ENCODE measurements at places on chromosomes 4 and X. TPM values are rescaled to one million over a fixed set of nuclear protein-coding genes. Genes with fewer than 3 reads are reported as not detected.
A peak's percentile ranks its signal among the peaks of the same experiment; 100 is the strongest.

DNA sequence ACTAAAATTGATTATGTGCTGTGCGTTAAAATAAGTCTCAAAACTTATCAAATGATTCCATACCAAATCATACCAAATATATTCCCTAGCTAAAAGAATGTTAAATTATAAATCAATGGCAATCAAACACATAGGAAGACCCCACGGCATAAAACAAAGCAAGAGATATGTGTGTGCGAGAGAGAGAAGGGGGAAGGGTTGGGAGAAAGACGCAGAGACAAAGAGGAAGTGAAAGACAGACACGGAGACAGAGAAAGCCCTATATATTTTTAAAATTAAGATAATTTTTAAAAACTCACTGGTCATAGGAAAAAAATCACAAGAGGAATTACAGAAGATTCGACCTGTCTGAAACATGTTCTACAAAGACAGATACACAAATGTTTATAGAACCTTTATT is 371.4 kb downstream of the NLGN4X start:
- DNase-seq, result no peak

DNA sequence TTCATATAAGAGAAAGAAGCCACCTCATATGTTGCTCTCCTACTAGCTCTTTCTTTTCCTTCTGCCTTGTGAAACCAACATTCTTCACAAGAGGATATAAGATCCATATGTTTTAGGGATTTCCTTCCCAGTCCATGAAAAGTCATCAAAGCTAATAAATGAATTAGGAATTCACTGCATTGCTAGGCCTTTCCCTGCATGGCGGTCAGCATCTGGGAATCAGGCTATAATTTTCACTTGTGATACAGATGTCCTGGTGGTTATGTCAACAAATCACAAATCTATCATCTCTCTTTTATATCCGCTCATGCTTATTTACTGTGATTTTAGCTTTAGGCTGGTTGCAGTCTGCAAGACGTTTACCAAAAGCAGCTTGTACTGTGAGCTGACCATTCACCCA is 510.0 kb downstream of the NLGN4X start:
- DNase-seq, result no peak

DNA sequence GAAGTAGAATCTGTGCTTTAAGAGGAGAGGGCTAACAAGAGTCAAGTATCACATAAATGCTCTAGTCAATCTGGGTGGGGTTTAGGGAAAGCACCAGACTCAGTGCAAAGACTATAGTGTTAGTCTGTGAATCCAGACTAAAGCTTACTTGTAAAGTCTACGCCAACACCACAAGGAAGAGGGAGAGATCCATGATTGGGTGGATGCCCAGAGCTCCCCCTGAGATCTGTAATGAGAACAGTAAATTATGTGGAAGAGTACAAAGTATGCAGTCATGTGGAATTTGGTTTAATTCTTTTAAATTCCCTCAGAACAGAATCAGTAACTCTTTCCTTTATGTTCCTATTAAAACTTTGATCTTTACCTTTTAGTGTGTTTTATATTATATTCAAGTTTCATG is 354.7 kb upstream of the SPANXN4 start:
- DNase-seq, result no peak

DNA sequence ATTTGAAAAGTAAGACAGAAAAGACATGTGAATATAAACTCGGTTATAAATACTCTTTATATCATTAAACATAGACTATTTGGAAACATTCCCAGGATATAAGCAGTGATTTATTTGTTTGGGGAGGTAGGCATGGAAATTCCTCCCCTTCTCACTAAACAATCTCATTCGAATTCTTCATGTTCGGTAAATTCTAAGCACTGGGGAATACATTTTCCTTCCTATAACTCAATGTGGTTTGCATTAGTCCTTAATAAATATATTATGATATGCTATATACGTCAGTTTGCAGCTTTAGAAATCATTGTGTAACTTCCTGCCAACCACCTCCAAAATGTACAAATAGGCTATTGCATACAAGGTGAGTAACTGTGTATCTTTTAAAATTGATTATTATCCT is 99.6 kb downstream of the UGT8 start:
- DNase-seq, result no peak

DNA sequence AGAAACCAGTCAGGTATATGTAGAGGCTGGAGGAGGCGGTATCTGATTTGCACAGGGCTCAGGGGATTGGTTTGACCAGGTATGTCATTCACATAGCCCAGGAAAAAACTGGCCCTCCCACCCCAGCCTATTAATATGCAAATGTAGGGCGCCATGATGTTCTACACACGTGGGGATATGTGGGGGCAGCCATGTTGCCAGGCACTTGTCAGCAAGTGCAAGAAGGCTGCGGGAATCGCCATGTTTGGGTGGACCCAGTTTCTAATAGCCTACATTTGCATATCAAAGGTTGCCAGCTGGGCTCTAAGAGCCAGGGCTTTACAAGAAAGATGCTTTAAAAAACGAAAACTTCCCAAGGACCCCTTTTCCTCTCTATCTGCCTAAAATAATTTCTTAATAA is 335.1 kb downstream of the SMARCA1 start:
- no peak for DNase-seq

DNA sequence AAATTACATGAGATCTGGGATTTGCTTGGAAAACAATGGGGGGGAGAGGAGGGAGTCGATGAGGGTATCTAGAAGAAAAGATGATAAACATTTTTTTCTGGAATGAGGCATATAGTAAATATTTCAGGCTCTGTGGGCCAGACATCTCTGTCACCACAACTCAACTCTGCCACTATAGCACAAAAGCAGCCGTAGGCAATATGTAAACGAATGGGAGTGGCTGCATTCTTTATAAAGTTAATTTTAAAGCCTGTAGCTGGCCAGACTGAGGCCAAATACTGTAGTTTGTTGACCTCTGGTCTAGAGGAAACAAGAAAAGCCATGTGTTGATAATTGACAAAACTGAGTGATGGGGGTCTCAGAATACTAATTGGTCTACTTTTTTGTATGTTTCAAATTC is 14.1 kb upstream of the TCEANC start:
- no peak for DNase-seq

DNA sequence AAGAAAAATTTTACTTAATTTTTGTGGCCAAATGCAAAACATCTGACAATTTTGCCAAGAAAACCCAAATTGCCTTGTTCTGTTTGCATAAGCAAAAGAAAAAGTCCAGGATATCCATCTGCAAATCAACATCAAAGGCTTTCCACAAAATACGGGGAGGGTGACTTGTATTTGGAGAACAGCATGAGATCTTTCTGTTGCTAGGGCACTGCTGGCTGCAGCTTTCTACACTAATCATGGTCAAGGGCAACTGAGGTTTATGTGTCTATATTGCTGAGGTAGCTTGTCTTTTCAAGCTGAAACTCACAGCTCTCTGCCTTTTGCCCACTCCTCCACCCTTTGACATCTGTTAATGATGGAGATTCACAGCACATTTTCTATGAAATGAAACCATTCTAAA is 389.1 kb downstream of the NKX6-1 start:
- no peak for DNase-seq

- peak; percentile 87 for DNase-seq
Measured at GRCh38 chr4:176769514-176769913, 23.2 kb downstream of the VEGFC start.

DNA sequence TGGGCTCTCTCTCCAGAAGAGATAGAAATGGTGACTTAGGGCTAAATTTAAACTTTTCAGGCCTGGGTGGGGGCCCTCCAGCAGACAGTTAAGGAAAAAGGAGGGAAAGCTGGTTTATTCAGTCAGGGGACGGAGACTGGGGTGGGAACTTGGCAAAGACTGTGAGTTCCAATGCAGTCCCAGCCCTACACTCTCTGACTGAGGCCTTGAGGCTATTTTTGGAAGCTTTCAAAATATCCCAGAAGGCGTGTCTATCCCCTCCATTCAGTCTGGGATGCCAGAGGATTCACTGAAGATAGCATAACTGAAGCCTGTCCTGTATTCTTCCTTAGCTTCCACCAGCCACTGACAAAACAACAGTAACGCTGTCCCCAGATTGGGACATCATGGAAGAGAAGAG is 32.1 kb upstream of the MSN start:
- peak; percentile 42 for DNase-seq

GRCh38 chr4:41613386-41613785 is 75.4 kb downstream of the LIMCH1 start:
- no peak for DNase-seq

DNA sequence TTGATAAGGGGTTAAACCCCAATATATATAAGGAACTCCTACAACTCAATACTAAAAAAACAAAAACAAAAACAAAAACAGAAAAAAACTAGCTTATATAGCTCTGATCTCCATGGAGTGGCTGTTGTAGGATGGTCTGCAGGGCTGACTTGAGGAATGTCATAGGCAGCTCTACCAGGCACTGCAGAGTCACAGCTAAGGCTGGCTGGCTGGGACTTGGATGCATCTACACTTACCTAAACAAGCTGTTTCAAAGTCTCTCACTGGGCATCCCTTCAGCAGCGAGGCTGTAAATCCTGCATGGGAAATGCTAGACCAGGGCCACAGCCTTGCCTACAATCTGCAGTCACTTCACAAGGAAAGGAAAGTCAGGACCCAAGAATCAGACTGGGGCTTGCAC is 61.3 kb downstream of the HOPX start:
- DNase-seq, result no peak

GRCh38 chr4:74840936-74841509 is 46.7 kb upstream of the BTC start:
- no peak for DNase-seq

GRCh38 chr4:87807402-87807801 is 8.0 kb downstream of the IBSP start:
- DNase-seq, result peak; percentile 74

GRCh38 chr4:154961263-154961662 is 180.2 kb downstream of the RBM46 start:
- DNase-seq, result no peak

- DNase-seq, result no peak
Measured at GRCh38 chr4:139134403-139134802, 42.6 kb downstream of the ELF2 start.

GRCh38 chr4:158991534-158992155 is 111.2 kb upstream of the RAPGEF2 start:
- DNase-seq, result no peak

GRCh38 chr4:48018112-48018511 is 1.5 kb downstream of the NIPAL1 start:
- DNase-seq, result no peak

DNA sequence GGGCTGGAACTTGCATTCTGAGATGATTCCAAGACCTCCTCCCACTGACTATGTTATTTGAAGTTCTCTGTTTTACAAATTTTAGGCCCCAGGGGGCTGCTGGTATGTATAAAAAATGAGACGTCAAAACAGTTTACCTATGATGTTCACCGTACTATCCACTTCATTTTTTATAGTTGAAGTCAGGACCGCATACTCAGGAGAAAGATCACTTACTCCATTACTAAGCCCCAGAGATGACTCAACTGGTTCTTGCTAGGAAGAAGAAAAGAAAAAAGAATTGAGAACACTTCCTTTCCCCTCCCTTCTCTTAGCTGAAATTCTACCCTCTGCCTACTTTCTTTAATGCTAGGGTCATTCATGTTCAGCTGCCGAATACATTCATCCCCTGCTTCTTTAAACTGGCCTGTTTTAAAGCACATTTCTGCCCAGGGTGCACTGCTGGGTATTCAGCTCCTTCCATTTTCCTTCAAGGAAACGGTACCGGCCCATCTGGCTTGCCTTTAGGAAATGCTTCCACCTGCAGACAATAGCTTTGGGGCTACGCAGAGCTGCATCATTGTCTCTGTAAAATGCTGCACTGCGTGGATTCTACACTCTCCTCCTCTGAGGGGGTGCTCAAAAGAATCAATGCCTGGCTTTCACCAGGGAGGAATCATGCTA is 66.2 kb downstream of the IRF2 start:
- no peak for DNase-seq

DNA sequence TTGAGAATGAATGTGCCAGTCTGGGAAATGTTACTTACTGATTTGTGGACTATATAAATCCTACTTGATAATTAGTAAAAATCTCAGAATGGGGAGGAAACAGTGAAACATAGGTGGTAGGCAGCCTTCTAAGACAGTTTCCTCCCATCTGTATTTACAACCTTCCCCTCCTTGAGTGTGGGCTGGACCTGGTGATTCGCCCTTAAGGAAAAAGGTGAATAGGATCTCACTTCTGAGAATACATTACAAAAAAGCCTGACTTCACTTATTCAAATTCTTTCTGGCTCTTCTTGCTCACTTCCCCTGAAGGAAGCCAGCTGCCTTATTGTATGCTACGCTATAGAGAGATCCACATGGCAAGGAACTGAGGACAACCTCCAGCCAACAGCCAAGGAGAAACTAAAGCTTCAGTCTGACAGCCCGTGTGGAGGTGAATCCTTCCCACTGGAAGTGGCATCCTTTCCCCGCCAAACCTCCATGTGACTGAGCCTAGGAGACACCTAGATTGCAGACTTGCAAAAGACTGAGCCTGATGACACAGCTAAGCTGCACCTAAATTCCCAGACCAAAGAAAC is 585.0 kb downstream of the STPG2 start:
- no peak for DNase-seq

DNA sequence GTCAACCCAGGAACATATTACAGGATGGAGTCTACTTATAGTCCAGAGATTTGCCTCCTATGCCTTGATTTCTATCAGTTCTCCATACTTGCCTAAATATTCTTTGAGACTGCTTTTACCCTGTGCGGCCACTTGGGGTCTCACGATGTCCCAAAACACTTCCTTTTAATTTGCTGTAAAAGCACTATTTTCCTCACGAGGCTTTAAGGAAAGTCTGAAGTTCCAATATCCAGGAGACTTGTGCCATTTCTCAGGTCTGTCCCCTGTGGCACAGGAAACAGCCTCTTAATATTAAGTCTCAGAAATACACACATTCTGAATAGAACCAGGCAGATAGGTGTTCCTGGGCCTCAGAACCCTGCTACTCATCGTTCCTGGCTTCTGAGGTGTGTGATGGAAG is 142.9 kb downstream of the TMEM164 start:
- DNase-seq, result peak; percentile 46

DNA sequence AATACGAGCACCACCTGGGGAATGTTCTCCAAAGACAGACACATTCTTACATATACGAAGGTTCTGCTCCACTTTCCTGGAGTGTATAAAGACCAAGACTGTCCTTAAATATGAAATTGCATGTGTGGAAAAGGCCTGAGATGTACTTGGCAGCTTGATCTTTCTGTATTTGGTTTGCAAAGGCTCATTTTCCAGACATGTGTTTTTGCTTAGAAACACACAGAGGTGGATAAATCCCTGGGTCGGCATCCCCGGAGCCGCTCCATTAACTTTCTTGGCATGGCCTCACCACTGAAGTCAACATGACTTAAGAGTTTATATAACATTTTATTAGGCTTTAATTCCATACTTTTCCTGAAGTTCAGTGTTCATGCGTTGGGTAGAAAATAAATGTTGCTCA is 239.4 kb downstream of the LDB2 start:
- DNase-seq, result no peak

The ADRA2C gene
- total RNA-seq, result 0.32 TPM

The UVSSA gene
- 41.1 TPM for total RNA-seq

The CLNK gene
- total RNA-seq, result not detected

The MAGEE1 gene
- total RNA-seq, result 0.47 TPM

The BEX5 gene
- not detected for total RNA-seq

The SAT1 gene
- 582 TPM for total RNA-seq

The REPS2 gene
- 6.9 TPM for total RNA-seq

The KCTD8 gene
- 0.16 TPM for total RNA-seq

The PDLIM3 gene
- total RNA-seq, result 0.22 TPM

Data from MCF 10A (cell line).